ENCODE measurements at places on chromosomes 4 and X.

GRCh38 chr4:151129796-151130195 lies 30.4 kb downstream of the RPS3A start:
- no peak for DNase-seq

- DNase-seq = no peak
These were observed 358.6 kb downstream of the TEX13C start for GRCh38 chrX:125678258-125678657.

- DNase-seq = no peak
These were observed 39.8 kb upstream of the TMEM131L start for GRCh38 chr4:153426207-153426885.

DNA sequence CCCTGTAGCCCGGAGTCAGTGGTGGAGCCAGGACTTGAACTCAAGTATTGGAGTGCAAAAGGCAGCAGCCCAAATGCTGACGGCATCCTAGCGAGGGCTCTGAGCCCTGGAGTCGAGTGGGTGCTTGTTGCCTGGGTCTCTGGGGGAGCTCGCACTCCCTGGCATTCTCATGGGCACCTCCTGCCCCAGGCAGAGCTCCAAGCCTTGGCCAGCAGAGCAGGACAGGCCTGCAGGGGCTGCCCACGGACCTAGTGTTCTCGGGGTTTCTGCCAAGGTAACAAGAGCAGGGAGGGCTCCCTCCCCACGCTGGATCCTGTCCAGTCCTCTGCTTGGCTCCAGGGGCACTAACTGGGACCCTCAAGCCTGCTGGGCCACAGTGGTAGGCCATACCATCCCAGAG lies 17.6 kb upstream of the WFS1 start:
- no peak for DNase-seq

DNA sequence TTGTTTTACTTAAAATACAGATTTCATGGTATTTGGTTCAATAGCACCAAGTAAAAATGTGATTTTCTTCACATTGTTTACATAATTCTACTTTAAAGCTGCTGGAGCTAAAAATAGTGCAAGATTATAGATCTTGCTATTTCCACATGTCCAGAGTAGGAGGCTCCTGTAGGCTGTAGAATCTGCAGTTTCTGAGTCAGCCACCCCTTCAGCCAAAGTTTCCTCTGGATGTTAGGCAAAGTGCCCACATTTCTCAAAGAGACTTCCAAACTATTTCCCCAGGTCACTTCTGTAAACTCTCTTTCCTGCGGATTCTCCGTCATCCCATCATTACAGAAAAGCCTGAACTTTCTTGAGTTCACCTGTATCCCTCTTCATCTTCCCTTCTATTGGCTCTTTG lies 342.5 kb upstream of the FSTL5 start:
- no peak for DNase-seq
